Skin of body (tissue), 3 donors: ENCODE measurements at places on chromosomes 7 and 10. TPM values are rescaled to one million over a fixed set of nuclear protein-coding genes. Genes with fewer than 3 reads are reported as not detected.
A peak's percentile ranks its signal among the peaks of the same experiment; 100 is the strongest.

- DNase-seq, result no peak
These were observed 2.3 kb downstream of the CDK13 start for GRCh38 chr7:39952374-39952773.

TAS2R41 gene
- total RNA-seq, result not detected

CCDC172 gene
- not detected for total RNA-seq

DNA sequence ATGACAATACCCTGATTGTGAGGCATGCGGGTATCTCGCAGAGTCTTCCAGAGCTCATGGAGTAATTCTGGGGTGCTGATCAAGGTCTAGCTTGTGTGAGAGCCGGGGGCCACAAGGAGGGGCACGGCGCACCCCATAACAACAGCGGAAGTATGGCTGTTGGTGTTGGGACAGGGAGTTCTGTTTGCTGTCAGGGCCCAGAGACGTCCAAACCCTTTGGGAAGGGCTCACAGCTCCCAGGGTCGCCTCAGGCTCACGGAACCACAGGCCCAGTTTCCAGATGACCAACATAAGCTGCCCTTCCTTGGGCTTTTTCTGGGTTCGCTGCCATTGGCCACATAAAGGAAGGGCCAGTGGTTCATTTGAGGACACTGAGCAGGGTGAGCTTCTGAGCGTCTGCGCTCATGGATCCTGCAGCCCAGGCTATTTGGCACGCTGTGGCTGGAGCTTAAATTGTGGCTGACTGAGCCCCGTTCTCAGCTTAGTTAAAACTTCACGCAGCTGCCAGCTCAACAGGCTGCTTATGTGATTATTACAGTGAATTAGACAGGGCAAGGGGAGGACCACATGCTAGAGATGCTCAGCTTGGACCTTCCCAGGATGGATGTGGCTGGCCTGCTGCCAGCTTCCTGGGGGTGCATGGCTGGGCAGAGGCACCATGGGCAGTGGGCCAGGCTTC lies 92.3 kb downstream of the DNAJB6 start:
- DNase-seq, result no peak

DNA sequence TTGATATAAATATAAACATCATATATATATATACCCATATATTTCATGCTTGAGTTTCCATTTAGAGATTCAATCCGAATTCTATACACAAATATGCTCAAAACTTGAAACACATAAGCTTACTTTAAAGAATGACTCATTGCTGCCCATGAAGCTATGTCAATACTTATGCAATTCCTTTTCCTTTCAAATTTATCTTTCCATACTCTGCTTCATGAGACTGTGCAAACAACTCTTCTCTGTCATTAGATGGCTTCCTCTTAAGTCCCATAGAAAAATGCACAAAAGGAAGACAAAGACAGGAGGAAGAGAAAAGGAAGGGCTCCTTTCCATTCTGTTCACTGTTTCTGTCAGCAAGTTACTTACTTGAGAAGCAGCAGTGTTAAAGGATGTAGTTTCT lies 895.7 kb upstream of the SORCS1 start:
- DNase-seq, result no peak

PPIF gene
- total RNA-seq, result 29.7 TPM

DNA sequence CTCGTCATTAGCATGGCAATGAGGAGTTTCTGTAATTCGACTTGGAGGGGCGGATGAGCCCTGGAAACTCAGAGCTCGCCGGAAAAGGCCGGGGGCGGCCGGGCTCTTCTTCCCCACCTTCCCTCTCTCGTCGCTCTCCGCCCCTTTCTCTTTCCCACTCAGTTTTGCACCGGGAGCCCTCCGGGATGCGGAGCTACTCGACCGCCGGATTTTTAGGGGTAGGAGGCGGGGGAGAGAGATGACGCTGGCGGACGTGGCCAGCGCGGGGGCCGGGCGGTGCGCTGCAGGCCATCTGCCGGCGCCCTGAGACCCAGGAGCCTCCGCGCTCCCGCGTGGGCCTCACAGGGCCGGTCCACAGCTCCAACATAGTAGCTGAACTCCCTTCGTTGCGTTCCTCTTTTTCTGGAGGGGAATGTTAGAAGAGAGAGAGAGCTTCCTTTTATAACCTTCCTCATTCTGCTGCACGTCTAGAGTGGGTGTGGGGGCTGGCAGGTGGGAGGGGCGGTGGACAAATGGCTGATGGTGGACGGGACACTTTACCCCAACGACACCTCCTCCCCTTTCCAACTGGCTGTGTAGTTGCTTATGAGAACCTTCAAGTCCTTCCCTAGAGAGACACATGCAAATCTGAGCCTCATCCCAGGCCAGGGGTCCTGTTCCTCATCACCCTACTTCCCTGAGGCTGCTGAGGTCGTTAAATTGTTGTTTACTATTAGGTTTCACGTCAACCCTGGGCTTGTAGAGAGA lies 1.1 kb upstream of the HOXA1 start:
- DNase-seq, result no peak

DNA sequence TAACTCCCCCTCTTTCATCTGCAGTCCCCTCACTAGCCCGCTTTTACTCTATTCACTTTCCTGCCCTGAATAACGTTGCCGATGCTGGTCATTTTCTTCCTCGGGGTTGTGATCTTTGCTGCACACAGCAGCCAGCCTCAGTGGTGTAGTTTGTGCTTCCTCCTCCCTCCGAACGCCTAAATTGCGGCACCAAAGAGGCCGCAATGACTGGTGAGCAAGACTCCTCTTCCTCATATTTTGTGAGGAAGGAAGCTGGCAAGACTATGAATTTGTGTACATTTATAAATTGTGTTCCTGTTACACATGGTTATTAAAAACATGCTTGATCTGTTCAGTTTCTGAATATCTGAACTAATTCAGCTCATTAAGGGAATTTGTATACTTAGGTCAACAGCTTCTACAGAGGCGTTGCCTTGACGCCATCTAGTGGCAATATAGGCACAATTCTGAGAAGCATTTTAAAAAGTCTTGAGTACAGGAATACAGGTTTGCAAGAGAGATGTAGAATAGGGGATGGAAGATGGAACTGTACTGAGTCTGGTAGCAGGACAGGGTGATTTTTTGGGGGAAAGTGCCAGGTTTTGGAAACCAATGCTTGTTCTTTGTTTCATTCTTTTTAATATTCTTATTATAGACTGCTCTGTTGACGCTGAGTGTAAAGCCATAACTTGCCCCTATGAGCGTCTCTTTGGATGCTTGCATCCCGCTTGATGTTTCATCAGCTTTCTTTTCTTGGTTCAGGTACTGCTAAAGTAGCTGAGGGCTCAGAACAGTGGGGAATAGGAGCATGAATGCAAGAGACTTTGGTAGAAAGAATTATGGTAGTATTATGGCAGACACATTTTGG lies 4.1 kb upstream of the TAS2R5 start:
- DNase-seq, result no peak

GRCh38 chr7:23474094-23474828 lies 4.0 kb upstream of the IGF2BP3 start:
- peak; percentile 96 for DNase-seq

GRCh38 chr7:74405899-74406512 lies 47.7 kb upstream of the GTF2IRD1 start:
- no peak for DNase-seq

DNA sequence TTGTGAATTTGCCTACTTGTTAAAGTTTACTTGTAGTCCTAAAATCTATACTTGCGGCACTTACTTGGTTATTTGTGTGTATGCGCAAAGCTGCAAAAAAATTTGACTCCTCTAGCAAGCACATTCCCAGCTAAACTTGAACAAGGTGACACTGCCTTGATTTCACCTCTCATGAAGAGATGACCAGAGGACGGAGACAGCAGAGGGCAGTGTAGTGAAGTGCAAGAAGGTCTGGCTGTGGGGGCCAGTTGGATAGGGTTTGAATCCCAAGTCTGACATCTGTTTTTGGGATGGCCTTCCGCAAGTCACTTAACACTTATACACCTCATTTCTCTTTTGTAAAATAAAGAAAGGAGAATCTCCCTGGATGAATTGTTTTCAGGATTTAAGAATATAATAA lies 15.7 kb downstream of the SLK start:
- no peak for DNase-seq

COBL gene
- 11.9 TPM for total RNA-seq

- DNase-seq, result no peak
These were observed 5.3 kb upstream of the COL1A2 start for GRCh38 chr7:94389381-94389780.

- DNase-seq, result no peak
These were observed 56.2 kb downstream of the OAT start for GRCh38 chr10:124362568-124362967.
